GM13977 (cell line): ENCODE measurements at places on chromosomes 5 and 9.

DNA sequence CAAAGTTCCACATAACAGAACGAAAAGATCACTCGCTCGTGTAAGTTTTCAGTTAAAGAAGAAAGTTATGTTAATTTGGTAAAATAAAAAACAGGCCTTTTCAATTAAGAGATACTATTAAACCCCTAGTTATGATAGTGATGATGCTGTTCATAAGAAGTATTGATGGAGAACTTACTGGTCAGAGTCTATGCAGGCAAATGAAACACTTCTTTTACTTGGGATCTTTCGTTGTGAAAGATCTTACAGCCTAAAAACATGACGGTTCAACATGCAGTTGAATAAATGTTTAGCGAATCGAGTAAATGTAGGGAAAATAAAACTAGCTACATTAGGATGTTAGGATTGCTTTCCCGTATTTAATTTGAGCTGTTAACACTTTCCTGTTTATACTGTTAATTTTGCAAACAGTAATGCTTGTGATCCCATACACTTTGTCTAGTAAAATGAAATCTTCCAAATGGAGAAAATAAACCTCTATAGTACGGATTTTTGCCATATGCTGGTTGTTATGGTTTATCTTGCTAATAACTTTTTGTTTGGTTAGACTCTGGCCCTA lies 2.0 kb downstream of the RHOBTB3 start:
- no peak for DNase-seq

- no peak for DNase-seq
Observed at GRCh38 chr9:8674536-8674935, 875.0 kb upstream of the DMAC1 start.

DNA sequence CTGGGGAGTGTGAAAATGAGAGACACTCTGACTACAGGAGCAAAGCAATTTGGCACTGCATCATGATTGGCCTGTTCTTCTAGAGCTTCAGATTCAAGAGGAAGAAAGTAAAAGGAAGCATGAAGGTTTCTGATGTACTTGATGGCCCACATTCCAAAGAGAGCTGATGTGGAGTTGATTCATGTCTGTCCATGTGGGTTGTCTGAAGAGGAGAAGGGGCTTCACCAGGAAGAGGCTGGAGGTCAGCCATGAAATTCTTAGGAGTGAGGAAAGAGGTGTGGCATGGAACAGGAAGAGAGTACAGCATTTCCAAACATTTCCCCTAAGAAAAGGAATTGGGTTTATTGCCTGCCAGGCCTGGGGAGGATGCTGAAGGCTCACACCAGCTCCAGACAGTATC lies 70.7 kb downstream of the PTCD2 start:
- DNase-seq, result no peak

DNA sequence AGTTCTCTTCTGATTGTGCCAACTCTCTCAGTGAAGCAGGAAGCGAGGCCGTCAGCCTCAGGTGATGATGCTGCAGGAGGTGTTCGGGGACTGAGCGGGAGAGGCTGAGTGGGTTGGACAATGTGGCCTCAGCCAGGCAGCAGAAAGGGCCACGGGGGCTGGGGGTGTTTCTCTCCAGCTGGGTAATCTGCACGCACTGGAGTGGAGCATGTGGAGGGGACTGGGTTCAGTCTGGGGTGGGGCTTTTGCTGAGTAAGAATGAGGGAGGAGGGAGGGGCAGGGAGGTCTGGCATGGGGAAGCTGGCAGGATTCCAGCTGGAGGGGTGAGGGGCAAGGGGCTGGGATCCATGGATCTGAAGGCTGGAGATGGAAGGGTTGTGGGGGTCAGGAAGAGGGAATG lies 60.8 kb upstream of the PHYKPL start:
- no peak for DNase-seq

GRCh38 chr5:75509956-75510355 lies 1.5 kb downstream of the CERT1 start:
- DNase-seq, result peak; percentile 34

GRCh38 chr5:129820-130219 lies 37.9 kb downstream of the PLEKHG4B start:
- no peak for DNase-seq

DNA sequence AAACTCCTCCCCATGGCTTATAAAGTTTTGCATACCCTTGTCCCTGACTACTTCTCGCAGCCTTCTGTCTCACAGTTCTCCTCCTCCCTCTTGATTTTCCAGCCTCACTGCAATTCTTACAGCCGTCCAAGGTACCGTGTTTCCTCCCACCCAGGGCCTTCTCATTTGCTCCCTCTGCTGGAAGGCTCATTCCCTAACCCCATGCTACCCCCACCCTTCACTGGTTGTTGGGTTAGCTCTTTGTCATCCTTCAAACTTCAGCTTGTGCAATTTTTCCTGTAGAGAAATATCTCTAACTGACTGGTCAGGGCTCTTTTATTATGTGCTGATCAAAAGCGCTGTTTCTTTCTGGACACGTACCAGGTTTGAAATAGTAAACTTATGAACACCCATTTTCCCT lies 329.2 kb downstream of the EBF1 start:
- DNase-seq, result no peak

DNA sequence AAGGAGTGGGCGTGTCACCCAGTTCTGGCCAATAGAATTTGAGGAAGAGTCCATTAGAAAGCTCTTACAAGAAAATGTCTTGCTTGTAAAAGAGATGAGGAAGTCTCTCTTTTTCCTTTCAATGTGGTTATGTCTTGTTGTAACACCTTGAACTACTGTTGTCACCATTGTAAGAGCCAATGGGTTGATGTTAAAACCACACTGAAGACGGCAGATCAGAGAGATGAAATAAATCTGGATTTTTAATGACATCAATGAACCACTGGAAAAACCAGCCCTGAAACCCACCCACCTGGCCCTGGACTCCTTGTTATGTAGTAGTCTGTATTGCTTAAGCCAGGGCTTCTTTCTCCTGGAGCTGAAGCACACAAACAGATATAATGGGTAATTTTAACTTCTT lies 83.8 kb upstream of the ERCC6L2 start:
- no peak for DNase-seq

- DNase-seq, result no peak
Observed at GRCh38 chr5:68953875-68954617, 139.8 kb upstream of the SLC30A5 start.

GRCh38 chr9:20408513-20408912 lies 213.8 kb downstream of the MLLT3 start:
- DNase-seq, result no peak

DNA sequence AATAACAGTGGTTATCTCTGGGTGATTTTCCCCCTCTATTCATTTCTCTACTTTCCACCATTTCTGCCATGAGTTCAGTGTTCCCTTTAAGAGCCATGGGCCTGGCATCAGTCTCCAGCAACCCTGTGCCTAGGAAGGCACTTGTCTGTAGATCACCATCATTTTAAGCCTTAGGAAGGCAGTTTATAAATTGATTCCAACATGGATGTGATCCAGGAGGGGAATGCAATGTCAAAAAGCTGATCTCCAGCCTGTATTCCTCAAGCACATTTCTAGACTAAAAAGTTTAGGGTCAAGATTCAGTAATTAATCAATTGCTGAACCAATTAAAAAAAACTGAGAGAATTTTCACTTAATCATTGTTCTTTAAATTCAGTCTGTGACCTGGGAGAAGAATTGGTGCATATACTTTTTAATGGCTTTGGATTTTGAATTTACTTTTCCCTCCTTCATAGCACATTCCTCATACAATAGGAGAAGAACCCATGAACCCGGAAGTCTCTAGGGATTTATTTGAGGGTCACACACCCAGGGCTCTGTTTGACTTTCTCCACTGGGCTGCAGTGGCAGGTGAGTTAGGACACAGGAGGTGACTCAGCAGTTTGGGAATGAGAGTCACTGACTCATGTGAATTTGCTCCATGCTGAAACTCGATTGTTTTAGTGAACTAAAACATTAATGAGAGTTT lies 6.1 kb upstream of the ERMP1 start:
- no peak for DNase-seq

- DNase-seq, result no peak
Observed at GRCh38 chr9:132494857-132495256, 84.8 kb downstream of the CFAP77 start.
